ENCODE measurements at places on chromosomes 5 and 9.

GRCh38 chr9:94813379-94813778, 86.9 kb downstream of the AOPEP start:
- no peak for DNase-seq

DNA sequence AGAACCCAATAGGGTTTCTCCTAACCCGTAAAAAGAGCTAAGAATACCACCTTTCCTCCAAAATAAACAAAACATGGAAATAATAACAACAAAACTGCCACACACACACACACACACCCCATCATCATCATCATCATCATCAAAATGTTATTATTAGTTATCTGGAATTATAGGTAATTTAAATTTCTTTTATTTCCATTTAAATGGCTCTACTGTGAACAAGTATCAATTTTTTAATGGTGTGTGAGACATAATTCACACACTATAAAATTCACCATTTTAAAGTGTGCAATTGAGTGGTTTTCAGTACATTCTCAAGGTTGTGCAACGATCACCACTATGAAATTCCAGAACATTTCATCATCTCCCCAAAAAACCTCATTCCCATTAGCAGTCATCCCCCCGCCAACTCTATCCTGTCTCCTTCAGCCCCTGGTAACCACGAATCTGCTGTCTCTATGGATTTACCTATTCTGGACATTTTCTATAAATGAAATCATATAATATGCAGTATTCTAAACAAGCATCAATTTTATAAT, 172.7 kb downstream of the ROR2 start:
- DNase-seq: no peak

- DNase-seq: no peak
These were observed 581.0 kb upstream of the RORB start for GRCh38 chr9:73916016-73916673.

- no peak for DNase-seq
These were observed 11.5 kb downstream of the SQSTM1 start for GRCh38 chr5:179832039-179832745.

DNA sequence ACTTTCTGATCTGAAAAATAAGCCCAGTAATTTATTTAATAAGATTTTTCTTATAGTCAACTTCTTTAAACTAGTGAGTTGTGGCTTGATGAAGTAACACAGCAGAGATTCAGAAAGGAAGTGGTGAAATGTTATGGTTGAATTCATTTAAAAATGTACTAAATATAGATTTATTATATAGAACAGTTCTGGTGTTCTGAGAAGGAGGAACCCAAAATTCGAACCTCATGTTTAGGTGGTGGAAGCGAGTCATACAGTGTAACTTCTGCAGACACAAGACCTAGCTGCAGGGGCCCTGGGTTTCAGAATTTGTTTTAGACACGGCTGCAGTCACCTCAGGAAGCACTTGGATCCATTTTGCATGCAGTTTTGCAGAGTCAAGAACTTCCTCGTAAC, 188.2 kb downstream of the TRIO start:
- DNase-seq: peak; percentile 30

- peak; percentile 18 for DNase-seq
These were observed 16.4 kb downstream of the RAB14 start for GRCh38 chr9:121185178-121185745.

Data from activated CD4-positive, alpha-beta T cell treated with anti-CD3 and anti-CD28 coated beads, Interleukin-10, Interleukin-2, amounts not matched to agents 100 ng/mL and 50 ng/mL, durations not matched to agents 16 hours and 8 hours (primary cell).